ENCODE measurements at places on chromosomes 6 and 20.

DNA sequence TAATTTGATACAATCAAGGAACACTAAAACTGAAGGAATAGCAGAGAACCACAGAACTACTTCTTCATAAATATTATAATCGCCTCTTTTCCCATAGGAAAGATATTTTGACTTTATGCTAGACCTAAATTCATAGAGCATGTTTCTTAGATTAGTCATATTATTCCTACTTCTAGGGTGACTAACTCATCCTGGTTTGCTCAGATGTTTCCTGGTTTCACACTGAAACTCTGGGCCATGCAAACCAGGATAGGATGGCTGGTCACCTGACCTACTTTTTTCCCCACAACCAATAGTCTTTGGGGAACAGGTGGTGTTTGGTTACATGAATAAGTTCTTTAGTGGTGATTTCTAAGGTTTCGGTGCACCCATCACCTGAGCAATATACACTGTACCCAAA is 42.8 kb downstream of the MMS22L start:
- no peak for DNase-seq

DNA sequence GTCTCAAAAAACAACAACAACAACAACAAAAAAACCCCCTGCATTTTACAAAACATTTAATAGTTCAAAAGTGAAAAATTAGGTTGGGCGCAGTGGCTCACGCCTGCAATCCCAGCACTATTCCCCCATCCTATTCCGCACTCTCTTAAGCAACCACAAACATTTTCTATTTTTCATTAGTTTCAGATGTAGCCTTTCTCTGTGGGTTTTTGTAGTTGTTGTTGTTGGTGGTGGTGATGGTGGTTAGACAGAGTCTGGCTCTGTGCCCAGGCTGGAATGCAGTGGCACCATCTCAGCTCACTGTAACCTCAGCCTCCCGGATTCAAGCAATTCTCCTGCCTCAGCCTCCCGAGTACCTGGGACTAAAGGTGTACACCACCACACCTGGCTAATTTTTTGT is 6.4 kb upstream of the GMNN start:
- no peak for DNase-seq

DNA sequence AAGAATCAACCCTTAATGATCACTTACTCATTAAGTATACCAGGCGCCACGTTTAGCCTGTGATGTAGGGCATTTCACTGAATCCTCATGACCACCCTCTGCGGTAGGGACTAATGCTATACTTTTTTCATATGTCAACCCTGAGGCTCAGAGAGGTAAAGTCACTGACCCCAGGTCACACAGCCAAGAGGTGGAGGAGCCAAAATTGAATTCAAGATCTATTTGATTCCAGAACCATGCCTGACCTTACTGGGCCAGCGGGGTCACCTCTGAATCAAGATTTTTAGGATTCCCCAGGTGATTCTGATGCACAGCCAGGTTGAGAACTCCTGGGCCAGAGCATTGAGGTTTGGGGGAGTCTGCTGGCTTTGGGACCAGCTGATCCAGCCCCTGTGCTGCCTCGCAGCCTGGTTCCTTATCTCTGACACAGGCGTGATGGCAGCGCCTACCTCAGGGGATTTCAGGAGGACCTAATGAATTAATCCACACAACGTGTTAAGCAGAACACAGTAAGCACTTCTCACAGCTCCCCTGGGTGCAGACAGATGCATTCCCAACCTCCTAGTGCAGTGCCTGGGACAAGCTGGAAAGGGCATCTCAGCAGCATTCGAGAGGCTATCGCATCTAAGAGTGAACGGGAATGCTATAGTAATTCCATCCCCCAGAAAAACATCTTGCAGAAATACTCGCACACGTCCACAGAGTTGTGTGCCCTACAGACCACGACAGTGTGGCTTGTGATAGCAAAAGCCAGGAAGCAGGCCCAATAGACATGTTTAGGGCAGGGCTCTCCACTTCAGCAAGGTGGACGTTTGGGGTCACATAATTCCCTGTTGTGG is 101.4 kb upstream of the PTPN1 start:
- no peak for DNase-seq

- DNase-seq = no peak
Observed at GRCh38 chr6:55443238-55444134, 116.2 kb downstream of the GFRAL start.

- no peak for DNase-seq
Observed at GRCh38 chr6:18117136-18117535, 5.3 kb downstream of the NHLRC1 start.

DNA sequence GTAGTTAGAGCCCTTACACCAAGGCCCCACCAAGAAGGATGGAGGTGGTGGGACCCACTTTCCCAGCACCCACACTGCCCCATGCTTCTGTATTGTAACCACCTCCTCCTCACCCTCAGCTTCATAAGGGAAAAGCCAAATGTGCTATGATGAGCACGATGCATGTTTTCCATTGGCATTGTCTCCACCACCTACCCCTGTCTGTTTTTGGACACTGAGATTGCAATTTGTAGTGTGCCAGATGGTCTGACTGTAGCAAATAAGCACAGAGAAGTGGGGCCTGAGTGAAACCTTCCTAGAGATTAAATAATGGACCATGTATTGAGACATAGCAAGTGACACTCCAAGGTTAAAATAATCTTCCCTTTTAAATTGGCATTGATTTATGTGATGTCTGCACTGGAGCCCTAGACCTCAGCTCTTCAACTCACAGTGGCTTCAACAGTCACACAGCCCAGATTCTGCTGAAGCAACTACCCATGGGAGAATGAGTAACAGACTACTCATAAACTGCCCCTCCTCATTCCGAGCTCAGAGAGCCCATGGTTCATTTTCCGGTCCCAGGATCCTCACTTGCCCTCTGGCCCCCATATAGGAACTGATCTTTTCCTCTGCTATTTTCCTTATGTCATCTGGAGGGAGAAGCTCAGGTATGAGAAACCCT is 177.9 kb downstream of the COL9A1 start:
- DNase-seq = no peak

DNA sequence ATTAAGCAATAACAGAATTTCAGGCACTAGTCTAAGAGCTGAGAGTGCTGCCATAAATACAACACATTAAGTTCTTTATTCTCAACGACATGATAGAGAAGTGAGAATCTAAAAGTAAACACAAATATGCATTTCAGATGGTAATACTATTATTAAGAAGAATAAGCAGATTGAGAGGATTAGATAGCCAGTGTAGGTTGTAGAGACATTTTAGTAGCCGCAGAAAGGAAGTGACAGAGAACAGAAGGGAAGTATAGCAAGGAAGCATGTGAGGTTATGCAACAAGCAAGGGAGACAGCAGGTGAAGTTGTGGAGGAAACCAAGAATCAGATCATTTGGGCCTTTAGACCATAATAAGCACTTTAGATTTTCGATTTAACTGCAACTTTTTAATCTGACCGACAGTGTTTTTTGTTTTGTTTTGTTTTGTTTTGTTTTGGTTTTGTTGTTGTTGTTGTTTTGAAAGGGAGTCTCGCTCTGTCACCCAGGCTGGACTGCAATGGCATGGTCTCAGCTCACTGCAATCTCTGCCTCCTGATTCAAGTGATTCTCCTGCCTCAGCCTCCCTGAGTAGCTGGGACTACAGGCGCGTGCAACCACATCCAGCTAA is 737.0 kb upstream of the ADGRB3 start:
- DNase-seq = no peak
